ENCODE measurements at places on chromosomes 12 and 14.

DNA sequence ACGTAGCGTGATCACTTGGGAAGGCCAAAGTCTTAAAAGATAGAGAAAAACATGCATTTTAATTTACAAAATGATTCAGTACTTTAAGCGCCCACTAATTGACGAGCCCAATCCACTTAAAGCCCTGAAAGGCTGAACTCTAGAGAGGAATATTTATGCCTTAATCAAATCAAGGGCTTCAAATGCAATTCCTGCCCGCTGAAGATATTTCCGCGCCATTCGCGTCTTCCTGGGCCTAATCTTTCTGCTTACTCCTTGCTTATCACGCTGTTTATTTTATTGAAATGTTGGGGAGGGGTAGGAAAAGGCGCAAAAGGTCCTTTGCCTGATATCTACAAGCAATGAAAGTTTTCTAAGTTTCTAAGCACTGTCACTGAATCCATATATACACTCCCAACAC lies 4.0 kb downstream of the TBX3 start:
- DNase-seq = no peak

DNA sequence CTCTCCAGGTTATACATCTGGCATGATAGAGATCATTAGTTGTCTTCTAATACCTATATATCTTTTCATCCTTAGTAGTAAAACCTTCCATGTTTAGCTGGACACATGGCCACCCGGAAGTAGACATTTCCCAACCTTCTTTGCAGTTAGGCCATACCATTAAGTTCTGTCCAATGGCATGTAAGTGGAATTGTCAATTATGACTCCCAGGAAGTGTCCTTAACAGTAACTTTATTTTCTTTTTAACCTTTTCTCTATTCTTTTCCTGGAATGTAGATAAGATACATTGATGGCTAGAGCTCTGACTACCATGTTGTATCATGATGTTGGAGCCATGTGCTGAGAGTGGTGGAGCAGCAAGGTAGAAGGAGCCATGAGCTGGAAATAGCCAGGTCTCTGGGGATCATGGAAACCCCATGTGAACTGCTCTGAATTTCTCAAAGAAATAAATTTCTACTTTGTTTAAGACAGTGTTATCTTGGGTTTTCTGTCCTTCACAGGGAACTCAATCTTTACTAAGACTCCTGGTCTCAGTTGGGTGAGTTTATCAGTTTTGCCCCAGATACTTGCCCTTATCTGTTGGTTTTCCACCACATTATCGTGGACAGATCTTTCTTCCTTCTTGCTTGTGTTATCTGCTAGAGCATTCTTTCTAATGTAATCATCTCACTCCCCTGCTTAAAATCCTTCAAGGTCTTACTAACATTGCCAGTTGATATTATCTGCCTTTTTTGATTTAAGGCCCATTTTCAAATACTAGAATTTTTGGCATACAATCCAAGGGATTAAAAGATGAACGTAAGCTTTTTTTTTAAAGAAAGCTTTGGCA lies 5.1 kb upstream of the LTA4H start:
- DNase-seq = no peak

- DNase-seq = no peak
Observed at GRCh38 chr12:22855456-22855855, 230.5 kb downstream of the ETNK1 start.

DNA sequence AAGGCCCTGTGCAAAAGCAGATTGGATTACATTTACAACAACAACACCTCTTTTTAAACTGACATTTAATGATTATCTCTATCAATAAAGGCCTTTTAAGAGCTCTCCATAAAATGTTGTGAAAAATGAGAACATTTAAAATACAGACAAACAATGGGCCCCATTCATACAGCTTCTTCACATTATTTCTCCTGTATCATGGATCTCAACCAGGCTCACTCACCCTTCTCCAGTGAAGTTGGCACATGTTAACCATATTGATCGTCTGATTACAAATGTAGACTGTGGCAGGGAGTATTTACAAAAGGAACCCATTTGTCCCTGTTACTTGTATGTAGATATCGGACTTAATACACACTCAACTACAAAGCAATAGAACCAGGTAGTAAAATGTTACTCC lies 220.2 kb upstream of the BTG1 start:
- no peak for DNase-seq

DNA sequence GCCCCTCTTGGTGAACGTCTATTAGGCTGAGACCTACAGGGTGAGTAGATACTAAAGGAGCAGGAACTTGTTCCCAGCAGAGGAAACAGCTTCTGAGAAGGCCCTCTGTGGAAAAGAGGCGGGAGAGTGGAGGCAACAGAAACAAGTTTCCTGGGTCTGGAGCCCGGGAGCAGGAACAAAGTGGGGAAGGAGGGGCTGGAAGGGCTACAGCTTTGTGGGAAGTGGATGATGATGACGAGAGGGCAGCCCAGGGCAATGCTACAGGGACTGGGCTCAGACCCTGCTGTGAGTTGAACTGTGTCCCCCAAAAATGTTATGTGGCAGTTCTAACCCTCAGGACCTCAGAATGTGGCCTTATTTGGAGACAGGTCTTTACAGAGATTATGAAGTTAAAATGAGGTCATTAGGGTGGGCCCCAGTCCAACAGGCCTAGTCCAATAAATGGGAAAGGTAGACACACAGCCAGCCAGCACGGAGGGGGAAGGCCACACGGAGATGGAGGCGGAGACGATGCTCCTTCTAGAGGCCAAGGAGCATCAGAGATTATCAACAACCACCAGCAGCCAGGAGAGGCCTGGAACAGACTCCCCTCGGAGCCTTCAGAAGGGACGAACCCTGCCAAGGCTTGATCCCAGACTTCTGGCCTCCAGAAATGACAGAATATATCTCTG lies 14.3 kb downstream of the CAMKK2 start:
- no peak for DNase-seq

- DNase-seq = no peak
Observed at GRCh38 chr14:66606826-66607225, 98.9 kb downstream of the GPHN start.

DNA sequence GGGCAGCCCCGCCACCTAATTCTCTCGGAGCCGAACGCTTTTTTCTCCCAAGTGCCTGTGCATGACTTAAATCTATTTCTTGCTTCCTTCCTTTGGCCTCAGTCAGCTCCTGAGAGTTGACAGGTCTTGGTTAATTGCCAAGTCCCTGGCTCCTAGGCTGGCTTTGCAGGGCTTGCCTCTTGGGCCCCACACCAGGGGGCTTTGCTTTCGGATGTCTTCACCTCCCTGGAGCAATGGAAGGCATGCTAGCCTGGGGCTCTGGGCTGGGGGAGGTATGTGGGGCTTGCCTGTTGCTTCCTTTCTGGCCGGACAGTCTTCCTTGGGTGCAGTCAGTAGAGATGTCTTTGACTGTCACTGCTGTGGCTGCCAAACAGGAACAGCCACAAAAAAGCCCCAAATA lies 2.2 kb upstream of the KRT80 start:
- DNase-seq = no peak

All from stimulated activated CD4-positive, alpha-beta T cell treated with anti-CD3 and anti-CD28 coated beads, TNF-alpha, amount 100 ng/mL, for 1 hour (primary cell).